ENCODE measurements at places on chromosomes 1 and 21. TPM values are rescaled to one million over a fixed set of nuclear protein-coding genes. Genes with fewer than 3 reads are reported as not detected.

GRCh38 chr1:203117611-203118575, 9.6 kb upstream of the ADORA1 start:
- peak; percentile 31 for DNase-seq

- no peak for DNase-seq
Observed at GRCh38 chr1:43509740-43510375, 20.8 kb upstream of the PTPRF start.

- no peak for DNase-seq
Observed at GRCh38 chr1:237005674-237006073, 1.4 kb upstream of the MT1HL1 start.

DNA sequence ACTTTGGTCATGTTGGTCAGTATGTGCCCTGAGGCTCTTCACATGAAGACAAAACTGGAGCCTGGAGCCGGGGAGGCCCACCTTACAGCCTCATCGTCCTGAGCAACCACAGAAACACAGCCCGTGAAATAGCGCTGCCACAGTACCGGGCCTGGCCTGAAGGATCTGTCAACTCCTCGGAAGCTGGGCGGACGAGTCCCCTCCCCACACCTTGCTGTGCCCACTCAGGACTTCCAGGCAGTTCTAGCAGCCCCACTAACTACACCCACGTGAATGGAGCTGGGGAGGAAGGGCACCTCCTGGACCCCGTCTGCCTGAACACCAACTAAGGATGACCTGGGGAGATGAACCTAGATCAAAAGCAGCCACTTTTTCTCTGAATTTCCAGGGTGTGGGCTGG, 24.7 kb downstream of the SDE2 start:
- DNase-seq: no peak

DNA sequence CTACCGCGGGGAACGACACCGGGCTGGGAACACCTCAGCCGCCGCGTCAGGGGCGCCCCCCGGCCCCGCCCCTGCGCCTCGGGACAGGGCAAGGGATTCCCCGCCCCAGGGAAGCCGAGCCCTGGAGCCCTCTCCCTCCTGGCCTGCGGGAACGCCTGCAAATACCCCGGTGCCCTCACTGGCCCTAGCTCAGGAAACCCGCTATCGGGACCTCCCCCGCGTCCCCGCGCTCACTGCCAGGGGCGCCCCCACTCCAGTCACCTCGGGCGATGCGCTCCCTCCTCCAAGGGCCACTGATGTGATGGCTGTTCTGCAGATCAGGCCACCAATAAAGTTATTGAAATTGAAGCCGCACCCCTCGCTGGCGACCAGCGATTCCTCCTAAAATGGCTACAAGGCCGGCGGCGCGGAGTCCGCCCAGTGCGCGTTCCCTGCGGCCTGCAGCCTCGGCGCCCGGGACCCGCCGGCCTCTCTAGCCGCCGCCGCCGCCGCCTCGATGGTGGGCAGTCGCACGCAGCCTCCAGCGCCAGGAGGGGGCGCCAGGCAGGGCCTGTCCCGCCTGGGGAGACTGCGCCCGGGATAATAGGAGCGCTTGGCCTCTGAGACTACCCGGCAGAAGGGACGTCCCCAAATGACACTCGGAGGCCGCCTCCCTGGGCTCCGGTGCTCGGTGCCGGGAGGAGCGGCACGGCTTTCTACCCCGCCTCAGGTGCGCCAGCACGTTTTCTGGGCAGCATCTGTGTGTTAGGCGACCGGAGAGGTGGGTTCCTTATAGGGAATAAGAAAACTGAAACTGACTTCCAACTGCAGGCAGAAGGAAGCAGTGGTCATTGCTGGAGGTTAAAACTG, at the start of gene PRKAB2:
Gene PRKAB2 (minus strand): TSS at position 303 of the 849 bp plus-strand sequence. CDS start 326 bp downstream, outside the sequence.
- peak; percentile 96 for DNase-seq

DNA sequence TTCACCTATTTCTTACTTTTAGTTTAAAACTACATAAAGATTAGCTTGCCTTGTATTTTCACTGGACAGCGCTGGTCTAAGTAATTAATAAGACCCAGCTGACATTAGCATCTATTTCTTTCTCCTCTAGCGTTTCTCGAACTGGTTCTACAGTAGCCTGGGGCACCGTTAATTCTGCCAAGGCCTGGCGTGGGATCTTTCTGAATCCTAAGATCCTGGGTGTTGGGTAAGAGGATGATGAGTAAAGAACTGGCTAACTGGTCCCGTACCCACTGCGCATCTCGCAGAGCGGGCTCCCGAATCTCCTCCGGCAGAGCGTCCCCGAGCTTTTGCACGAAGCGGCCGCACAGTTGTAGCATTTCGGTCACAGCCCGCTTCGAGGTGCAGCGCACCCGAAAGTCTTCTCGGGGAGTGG, 309 bp downstream of the NSL1 start:
- DNase-seq: peak; percentile 75

GRCh38 chr1:58941471-58942289, 157.8 kb upstream of the JUN start:
- DNase-seq: no peak

TNFRSF4 gene
- not detected for total RNA-seq

KCNN3 gene
- total RNA-seq: 3.6 TPM

FAM72B gene
- 1.7 TPM for total RNA-seq

Measured in occipital lobe (tissue), 3 donors.